ENCODE measurements at places on chromosomes 5 and 9.

DNA sequence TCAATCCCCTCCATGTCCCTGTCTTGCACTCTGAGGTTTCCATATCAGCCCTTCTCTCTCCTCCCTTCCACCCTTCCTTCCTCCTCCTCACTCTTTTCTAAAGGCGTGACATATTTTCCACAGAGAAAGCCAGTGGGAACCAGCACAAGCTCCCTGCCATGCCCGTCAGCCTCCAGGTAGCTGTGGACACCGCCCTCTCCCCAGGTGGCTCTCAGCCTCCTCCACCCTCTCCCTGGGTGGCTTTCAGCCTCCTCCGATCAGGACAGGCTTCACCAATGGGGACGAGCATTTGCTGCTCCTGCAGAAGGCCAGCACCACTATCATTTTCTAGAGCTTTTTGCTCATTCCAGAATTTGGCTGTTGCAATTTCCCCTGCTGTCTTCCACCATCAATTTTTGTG is 236.6 kb downstream of the GADD45G start:
- no peak for DNase-seq

DNA sequence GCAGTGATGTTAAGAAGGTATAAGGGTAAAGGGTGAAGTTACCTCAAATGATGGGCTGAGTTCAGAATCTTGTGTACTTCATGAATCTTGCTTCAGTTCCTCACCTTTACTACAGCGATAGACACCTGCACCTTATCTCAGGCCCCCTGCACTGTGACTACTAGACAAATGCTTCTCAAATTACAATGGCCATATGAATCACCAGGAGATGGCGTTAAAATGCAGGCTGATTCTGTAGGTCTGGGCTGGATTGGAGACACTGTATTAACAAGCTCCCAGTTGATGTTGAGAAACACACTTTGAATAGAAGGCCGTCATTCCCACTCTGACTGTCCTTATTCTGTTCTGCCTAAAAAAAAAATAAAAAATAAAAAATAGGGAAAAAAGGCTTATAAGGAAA is 29.8 kb downstream of the TARS1 start:
- no peak for DNase-seq

- DNase-seq, result no peak
These were observed 4.6 kb downstream of the EPB41L4B start for GRCh38 chr9:109316207-109316640.

GRCh38 chr5:175466700-175467318 is 11.6 kb upstream of the SFXN1 start:
- no peak for DNase-seq

GRCh38 chr9:136295542-136296433 is 8.1 kb downstream of the CCDC187 start:
- DNase-seq, result no peak

DNA sequence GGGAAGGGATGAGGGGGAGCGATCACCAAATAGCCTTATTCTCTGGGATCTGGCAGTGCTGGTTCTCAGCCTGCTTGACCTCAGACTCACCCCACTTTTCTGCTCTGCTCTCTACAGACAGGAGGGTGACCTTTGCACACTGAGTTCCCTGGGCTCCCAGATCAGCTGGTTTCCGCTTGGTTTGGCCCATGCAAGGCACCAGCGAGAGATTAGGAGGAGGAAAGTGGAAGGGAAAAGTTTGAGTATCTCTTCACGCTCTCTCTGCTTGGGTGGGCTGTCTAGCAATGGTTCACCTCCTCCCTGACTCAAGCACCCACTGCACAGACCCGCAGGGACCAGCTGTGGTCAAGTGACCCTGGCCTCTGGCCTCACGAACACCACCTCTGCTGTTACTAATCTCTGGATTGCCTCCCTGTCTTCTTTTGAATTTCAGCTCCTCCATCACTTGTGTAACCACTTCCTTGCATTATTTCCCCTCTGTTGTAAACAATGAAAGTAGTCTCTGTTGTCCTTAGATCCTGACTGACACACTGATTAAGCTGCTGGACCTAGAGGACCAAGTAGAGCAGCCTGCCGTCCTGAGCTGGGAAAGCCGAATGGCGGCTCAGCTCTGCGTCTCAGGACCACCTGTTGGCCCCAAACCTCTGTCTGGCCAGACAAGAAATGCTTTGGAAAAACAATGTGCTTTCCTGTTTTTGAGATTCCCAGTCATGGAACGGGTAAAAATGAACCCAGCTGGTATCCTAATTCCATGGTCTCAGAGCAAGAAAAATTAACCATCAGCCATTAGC is 186.6 kb downstream of the CRB2 start:
- DNase-seq, result no peak

DNA sequence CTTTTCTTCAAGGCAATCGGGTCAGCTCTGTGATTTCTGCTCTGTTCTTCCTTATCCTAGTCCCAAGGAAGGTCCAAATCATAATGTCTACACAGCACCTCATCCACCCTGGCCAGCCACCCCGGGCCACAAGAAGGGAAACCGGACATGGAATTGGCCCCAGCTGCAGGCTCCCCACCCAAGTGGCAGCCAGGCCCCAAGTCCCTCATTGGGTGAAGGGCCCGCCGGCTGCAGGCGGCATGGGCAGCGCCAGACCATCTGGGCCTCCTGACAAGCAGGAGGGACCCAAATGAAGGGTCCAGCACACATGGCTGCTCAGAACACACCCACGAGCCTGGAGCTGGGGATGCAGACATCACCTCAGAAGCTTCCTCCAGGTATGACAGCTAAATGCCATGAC is 33.7 kb downstream of the BICD2 start:
- DNase-seq, result no peak

DNA sequence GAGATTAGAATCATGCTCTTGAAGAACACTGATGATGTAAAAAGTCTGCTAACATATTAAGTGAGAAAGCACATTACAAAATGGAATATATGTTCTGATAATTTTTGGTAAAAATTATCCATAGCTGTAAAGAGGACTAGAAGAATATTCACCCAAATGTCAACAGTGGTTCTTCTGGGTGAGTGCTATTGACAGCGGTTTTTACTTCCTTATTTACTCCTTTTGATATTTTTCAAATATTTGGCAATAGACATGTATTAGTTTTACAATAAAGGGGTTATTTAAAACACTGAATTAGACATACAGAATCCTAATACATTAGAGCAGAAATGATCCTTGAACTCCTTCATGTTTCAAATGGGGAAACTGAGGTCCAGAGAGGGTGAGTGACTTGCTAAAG is 26.9 kb upstream of the MEGF9 start:
- no peak for DNase-seq

DNA sequence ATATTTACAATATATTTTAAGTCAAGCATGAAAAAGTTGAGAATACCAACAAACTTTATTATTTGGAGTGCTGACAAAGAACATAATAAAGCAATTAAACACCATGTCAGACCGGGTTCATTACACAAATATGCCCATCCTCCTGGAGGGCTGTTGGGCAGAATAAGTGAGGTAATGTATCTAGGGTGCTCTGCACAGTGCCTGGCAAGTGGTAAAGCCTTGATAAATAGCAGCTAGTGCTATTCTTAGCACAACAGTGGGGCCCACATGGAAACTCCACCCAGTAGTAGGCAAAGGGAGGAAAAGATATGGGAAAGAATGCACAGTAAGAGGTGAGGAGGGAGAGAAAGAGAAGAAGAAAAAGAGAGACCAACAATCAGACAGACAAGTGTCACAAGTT is 97.7 kb downstream of the SLC1A3 start:
- DNase-seq, result no peak

DNA sequence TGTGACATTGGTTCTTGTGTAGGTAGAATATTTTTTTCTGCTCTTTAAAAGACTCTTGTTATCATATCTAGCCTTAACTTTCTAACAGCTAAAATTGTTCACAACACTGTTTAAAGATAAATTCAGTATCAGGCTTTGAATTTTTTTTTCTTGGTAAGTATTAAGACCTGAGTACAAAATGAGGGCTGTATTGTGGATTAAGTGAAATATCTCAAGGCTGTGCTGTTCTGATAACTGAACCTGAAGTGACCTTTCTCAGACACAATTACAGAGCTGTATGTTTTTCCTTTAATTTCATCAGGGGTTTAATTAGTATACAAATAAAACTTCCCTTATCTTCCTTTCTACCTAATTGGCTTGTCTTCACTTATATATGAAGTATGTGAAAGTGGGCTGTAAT is 290.5 kb downstream of the CCDC171 start:
- no peak for DNase-seq

DNA sequence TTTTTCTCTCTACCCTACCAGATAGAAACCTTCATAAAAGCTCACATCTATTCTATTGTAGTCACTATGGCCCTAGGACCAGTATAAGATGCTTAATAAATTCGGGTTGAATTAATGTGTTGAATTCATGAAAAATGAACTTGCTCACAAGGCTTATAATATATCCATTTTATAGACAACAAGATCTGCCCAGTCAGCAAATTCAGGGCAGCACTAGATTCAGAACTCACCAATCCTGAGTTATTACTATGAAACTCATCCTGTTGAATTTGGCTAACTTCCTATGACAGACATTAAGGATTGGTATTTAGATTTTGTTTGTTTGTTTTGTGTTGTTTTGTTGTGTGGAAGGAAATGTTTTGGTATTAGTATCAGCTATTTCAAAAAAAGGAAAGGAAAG is 143.6 kb upstream of the CCNG1 start:
- DNase-seq, result no peak

- DNase-seq, result no peak
These were observed 12.4 kb downstream of the CDC37L1 start for GRCh38 chr9:4691795-4692194.

GRCh38 chr5:68167195-68167651 is 48.3 kb upstream of the PIK3R1 start:
- no peak for DNase-seq

GRCh38 chr5:5886812-5887486 is 464.5 kb downstream of the ICE1 start:
- DNase-seq, result peak; percentile 1

- DNase-seq, result no peak
These were observed 150.0 kb upstream of the CD180 start for GRCh38 chr5:67346611-67347010.

- DNase-seq, result no peak
These were observed 13.5 kb downstream of the CFAP90 start for GRCh38 chr5:7837403-7837802.

DNA sequence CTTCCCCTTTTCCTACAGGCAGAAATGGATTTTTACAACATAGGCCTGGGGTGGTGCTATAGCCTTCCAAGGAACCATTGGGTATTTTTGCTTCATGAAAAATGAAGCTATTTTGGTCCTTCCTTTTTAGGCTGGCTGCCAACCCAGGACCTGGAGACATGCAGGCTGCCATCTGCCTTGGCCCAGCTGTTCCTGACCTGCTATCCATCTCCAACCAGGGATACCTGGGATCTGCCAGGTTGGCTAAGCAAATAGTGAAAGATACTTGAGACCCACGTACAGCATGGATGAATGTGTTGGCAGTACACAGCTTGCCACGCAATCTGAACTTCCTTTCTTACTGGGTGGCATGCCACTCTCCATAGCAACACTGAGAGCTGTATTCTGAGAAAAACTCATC is 31.1 kb downstream of the MRPS27 start:
- no peak for DNase-seq

DNA sequence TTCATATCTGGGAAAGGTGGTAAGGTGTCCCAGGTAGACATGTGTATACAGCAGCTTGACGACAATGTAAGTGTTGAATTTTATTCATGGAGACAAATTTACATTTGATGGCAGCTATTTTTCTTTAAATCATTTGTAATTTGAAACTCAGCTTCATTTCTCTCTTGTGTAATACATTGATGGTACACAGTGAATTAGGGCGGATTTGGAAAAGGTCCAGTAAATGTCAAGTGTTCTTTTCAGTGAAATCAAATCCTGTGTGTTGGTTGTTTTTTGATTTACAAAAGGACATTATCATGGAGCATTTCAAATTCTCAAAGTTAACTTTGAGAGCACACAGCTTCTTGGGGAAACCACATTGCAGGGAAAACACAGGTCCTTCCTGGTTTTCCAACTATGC is 30.0 kb upstream of the PCSK1 start:
- DNase-seq, result no peak

GRCh38 chr9:136316896-136317676 is 10.3 kb upstream of the GPSM1 start:
- no peak for DNase-seq

DNA sequence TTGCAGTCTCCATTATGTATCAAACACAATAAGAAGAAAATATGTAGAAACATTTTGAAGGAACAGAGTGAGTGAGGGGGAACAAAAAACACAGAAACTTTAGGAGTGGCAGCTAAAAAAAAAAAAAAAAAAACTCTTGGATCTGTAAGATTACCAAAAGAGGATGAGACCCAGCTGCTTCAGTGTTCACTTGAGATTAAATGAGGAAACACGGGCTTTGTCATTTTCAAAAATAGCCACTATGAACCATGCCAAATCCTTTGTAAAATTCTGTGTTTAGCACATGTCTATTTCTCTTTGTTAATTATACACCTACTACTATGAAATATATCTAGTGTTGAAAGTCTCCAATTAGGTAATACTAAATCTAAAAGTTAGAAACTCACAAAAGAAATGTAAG is 485.9 kb downstream of the EFNA5 start:
- DNase-seq, result no peak

DNA sequence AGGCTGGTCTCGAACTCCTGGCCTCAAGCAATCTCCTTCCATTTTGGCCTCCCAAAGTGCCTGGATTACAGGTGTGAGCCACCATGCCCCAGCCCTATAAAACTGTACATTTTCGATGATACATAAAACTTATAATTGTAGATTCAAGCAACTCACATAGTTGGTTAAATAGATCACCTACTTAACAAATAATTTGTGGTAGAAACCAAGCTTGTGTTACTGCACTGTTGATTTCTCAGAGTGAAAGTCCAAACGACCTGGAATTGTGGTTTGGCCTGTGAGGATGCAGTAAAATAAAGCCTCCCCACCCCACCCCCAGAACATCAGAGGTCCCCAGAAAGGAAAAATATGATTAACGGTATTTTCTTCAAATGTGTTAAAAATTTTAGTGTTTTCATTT is 92.7 kb downstream of the TRIO start:
- no peak for DNase-seq

GRCh38 chr5:141841378-141842180 is 36.6 kb downstream of the PCDH1 start:
- no peak for DNase-seq

DNA sequence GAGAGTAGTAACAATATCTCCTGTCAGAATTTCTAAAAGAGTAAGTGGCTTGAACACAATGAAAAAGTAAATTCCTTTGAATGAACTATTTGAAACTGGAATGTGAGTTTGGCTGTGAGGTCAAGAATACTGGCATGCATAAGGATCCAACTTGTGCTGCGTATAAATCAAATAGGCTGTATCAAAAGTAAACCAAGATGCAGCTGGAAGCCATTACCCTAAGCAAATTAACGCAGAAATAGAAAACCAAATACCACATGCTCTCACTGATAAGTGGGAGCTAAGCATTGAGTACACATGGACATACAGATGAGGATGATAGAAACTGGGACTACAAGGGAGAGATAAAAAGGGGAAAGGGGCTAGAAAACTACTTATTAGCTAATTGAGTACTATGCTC is 24.0 kb upstream of the SRFBP1 start:
- no peak for DNase-seq
